Left ventricle myocardium superior (tissue), 1 donor: ENCODE measurements at places on chromosomes 12 and 14.
A peak's percentile ranks its signal among the peaks of the same experiment; 100 is the strongest.

DNA sequence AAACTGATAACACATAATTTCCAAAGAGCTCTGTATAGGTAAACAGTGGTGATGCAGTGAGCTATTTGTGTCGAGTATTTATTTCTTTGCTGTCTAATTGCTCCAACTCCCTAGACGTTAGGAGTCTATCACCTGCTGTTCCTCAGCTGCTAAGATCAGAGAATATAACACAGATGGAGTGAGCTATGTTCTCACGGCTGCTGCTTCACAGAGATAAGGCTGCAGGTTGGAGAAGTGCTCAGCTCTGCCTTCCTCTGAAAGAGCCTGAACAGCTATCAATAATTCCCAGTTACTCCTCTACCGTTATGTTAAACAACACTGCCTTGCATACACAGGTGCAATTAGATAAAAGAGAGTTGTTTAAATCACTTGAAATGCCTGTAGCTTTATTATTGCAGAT is 103.2 kb upstream of the MDGA2 start:
- no peak for DNase-seq

- DNase-seq = no peak
Observed at GRCh38 chr14:36518031-36518585, 1.9 kb downstream of the NKX2-1 start.

- DNase-seq = no peak
Observed at GRCh38 chr12:130526813-130527212, 189.1 kb downstream of the PIWIL1 start.

- DNase-seq = no peak
Observed at GRCh38 chr12:105245291-105245690, 9.3 kb upstream of the APPL2 start.

DNA sequence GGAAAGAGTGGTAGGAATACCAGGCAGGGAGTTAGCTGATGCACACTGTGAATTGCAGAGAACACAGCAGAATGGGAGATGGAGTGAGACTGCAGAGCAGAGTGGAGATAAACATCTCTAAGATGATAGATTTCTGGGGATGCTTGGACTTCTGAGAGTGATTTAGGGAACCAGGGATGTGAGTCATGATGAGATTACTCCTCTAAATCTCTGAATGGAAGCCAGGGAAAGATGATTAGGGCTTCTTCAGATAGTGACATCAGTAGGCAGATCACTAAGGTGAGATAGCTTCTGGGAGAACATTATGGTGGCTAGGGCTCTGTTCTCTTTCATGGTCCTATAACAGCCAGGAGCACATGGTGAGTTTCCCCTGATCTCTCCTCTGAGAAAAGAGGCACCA is 501.5 kb upstream of the USP15 start:
- DNase-seq = no peak

- DNase-seq = peak; percentile 63
Observed at GRCh38 chr12:131920902-131921840, 7.9 kb upstream of the PUS1 start.

- DNase-seq = peak; percentile 92
Observed at GRCh38 chr12:108773798-108774788, 42.8 kb upstream of the CORO1C start.

GRCh38 chr12:83827860-83828259 is 1084.7 kb downstream of the SLC6A15 start:
- DNase-seq = no peak

DNA sequence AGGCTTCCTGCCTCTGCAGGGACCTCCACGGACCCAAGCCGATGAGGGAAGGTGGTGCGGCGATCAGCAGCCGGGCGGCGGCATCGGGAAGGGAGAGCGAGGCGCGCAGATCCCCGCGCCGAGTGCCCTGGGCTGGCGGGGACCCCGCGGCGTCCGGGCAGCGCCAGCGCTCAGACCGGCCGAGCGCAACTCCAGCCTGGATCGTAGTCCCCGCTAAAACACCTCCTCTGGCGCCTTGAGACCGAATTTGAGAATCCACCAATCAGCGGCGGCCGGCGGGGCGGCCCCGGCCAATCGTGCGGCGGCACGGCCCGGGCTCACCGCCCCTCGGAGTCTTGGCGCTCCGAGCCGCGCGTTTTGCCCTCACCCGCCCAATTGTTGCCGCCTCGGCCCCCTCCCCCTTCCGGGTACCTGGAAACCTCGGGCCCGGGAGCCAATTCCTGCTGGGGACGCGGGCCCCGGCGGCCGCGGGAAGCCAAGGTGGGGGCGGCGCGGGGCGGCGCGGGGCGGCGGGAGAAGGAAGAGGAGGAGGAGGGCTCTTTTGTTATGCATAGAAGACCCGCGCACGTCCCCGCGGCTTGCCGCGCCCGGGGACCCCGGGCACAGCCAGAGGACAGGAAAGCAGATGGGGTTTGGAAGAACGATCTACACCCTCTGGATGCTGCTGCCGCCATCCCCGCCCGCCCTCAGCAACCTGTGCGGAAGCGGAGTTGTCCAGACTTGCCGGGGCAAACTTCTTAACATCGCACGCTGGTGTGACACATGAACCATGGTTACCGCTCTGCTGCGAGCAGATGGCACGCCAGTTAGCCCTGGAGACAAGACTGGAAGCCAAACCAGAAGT is at the start of gene E2F7:
Gene E2F7 (minus strand): TSS at position 209 of the 844 bp plus-strand sequence. CDS start 934 bp downstream, outside the sequence.
- peak; percentile 91 for DNase-seq

DNA sequence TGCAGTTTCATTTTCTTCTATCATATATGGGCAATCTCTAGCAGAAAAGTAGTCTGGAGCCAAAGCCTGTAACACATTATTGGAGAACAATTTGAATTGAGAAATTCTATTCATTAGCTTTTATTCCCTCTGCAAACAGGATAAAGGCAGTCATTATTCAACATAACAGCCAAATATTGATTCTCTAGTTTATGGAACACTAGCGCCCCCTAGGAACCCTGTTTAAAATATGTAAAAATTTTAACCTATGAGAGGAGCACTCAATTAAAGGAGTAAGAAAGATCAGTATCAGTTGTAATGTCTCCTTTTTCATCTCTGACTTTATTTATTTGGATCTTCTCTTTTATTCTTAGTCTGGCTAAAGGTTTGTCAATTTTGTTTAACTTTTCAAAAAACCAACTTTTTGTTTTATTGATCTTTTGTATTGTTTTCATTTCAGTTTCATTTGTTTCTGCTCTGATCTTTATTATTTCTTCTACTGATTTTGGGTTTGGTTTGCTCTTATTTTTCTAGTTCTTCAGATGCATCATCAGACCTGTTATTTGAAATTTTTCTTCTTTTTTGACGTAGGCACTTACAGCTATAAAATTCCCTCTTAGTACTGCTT is 4.8 kb upstream of the LMNTD1 start:
- no peak for DNase-seq

DNA sequence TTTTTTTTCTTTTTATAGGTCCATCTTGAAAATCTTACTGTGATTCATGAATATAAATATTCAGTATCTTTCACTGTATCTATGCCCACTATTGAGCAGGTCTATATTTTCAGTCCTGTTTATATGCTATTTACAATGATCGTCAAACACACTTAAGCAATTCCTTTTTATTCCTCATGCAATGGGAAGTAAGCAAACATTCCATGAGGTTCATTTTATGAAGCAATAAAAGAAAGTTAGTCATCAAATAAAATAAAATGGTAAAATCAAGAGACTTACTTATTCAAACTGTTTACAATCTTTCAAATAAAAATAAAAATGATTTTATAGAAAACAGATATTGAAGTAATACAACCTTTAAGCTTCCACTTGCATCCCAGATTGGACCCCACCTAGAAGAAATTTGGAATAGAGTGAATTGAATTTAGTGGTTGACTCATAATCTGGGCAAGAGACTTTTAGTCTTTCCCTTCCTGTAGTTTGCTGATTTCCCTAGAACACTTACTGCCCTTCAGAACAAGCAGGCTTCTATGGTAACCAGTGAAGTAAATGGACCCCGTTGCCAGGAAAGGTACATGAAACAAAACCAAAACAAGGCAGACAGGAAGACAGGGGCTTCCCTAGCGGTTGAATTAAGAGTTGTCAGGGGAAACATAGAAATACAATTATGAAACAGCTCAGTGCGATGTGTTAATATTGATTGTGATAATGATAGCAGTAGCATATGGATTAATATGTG is 241.0 kb upstream of the ATP2B1 start:
- DNase-seq = no peak
